Renal cortical epithelial cell (primary cell): ENCODE measurements at places on chromosomes 6 and 20.

DNA sequence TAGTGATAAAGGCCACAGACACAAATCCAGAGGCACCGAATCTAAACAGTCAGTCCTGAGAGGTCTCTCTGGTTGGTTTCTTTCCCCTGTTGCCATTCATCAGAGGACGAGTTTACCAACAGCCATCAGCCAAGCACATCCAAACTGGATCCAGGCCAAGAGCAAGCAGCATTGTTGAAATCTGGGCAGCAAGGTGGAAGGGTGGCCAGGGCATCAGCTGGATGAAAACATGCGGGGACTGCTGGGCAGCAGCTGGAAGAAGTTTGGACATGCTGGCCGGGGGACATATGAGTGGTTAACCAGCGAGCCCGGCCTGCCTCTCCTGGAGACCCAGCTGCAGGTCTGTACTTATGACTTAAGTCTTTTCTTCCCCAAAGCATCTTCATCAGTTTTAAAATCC lies at the start of gene SMIM28:
Gene SMIM28, plus strand, starts transcription at position 62 of the 400 bp plus-strand sequence. Its CDS starts 168 bp downstream, at position 230.
- DNase-seq: peak; percentile 16

- DNase-seq: no peak
These were observed 19.7 kb downstream of the RAB44 start for GRCh38 chr6:36717231-36717825.

- peak; percentile 54 for DNase-seq
These were observed 1.5 kb upstream of the HMGN4 start for GRCh38 chr6:26536571-26537159.

DNA sequence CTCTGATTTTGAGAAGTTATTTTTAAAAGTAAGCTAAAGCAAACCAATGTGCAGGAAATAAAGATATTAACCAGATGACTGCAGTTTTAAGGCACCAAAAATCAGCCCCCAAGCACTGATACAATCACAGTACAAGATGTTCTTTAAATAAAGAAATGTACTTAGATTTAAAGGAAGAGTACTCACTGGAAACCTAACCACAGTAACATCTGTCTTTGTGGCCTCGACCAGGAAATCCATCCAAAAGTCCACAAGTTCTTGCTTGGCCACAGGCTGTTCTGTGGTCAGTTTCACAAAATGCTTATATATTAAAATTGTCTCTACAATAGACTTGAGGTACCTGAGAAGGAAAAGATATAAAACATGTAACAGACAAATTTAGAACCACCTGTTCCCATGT lies 105.9 kb upstream of the MAP7 start:
- no peak for DNase-seq

DNA sequence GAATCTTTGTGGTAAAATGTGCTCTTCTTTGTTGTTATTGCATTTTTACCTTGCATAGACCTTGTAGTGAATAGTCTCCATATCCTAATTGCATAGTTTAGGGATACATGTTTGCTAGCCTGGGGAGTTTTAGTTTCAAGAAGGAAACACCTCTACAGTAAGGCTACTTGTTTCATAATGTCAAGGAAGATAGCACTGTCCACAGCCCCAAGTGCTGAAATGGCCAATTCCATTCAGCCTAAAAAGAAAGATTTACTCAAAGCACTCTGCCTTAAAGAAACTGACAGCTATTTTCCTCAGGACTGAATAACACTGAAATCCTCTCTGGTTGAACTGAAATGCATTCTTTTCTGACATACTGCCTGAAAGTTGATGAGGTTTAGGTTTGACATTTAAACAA lies 2.6 kb downstream of the HCRTR2 start:
- DNase-seq: peak; percentile 41

GRCh38 chr20:40452758-40453157 lies 236.3 kb downstream of the MAFB start:
- no peak for DNase-seq

DNA sequence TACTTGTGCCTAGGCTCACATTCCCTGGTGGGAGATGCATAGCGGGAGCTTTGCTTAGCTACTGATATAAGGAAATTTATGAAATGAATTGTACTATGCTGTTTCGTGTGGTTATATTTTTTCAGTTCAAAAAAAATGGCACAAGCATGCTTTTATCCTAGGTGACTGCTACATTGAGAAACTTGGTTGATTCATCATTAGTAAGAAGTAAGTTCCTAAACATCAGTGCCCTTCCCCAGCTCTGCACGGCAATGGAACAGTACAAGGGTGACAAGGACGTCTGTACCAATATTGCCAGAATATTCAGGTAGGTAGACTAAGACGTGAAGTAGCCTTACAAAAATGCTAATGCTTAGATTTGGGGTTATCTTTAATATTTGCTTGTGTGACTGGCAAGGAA lies 79.7 kb downstream of the ARMC2 start:
- DNase-seq: no peak
